ENCODE measurements at places on chromosomes 2 and 18. TPM values are rescaled to one million over a fixed set of nuclear protein-coding genes. Genes with fewer than 3 reads are reported as not detected.

The DNER gene
- 9.1 TPM for polyA plus RNA-seq

DNA sequence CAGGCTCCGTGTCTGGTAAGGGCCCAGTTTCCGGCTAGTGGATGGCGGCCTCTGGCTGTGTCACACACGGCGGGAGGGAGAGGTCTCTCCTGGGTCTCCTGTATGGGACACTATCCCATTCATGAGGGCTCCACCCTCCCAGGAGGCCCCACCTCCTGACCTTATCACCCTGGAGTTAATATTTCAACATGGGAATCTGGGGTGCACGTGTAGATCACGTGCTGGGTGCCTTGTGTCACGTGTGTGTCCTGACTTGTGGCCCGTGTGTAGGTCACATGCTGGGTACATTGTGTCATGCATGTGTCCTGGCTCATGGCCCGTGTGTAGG, 9.9 kb downstream of the NEU4 start:
- no peak for DNase-seq

The AGFG1 gene
- 52.6 TPM for polyA plus RNA-seq

The TMEM87B gene
- polyA plus RNA-seq: 22.5 TPM

DNA sequence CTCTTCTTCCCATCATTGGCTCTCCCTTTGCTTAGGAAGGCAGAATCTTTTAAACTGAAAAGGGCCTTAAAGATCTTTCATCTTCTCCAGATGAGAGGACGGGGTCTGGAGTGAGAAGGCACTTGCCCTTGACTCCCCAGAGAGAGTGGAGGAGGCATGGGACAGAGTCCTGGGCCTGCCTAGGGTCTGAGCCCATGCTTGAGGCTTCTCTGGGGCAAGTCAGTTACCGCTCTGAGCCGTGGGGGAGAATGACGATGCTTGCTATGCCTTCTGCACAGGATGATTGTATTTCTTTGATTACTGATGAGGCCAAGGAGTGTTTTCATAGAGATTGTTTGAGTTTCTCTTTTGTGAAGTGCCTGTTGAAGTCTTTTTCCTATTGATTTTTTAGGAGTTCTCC, 921 bp downstream of the PLB1 start:
- no peak for DNase-seq

The ALPG gene
- polyA plus RNA-seq: not detected

- DNase-seq: no peak
Measured at GRCh38 chr2:138182250-138182936, 218.1 kb downstream of the HNMT start.

DNA sequence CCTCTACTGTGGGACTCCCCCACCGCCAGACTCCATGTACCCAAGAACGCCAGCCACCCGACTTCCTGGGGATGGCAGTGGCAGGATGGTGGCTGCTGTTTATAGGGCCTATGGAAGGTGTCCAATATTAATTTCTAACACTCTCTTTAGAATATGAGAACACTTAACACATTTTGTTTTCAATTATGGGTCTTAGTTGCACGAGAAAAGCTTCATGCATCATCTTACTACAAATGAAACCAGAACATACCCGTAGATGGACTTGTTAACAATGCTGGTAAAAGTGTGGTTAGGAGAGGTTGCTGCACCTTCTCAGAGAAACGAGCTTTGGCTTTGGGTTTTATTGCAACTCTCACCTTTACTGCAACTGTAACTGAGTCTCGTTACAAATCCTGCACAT, 335.6 kb upstream of the ID2 start:
- DNase-seq: no peak

The EHD3 gene
- 25.7 TPM for polyA plus RNA-seq

DNA sequence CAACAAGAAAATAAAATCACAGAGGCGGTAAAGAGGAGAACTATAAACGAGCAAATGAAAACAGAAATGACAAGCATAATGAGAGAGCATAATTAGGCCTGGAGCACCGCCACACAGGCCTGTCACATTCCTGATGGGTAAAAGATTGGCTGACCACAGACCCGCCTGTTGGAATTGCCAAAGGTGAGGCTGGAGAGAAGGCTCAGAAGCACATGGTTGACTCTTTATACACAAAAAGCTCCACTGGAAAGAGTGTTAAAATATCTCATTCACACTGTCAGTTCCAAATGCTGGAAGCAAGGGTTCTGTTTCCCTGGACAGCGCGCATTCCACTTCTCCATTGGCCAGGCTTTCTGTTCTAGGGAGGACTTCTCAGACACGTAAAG, 5.9 kb upstream of the LGALSL start:
- no peak for DNase-seq

DNA sequence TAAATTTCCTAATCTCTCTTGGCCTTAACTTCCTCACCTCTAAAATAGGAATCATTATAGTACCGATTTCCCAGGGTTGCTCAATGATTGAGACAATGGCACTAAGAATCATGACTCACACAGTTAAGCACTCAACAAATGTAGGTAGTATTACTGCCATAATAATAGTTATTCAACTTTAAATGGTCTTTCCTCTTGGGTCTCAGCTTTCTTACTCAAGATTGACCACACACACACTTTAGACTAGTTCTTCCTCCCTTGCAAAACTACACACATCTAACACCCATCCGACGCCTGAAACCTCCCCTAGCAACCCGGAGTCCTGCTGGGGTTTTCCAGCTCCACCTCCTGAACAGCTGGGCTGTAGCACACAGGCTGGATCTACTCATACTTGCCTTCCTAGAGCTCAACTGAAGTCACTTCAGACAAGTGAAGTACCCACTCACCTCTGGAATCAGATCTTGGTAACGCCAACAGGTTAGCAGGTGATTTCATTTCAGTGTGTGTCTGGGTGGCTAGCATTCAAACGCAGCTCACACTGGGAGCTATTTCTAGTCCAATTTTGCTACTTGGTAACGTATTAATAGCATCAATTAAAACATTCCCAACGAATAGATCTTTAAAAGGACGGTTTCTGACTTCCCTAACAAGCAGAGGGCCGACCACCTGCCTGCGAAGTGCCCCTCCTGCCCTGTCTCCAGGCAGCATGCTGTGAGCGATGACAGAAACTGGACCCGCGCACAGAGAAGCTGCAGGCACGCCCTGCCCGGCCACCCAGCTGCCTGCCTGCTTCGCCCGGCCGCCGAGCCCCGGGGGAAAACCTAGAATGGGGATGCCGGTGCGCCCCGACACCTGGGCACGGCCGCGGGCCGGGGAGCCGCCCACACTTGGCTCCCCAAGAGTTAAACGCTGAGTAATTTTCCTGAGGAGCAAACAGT, 1.1 kb downstream of the UXS1 start:
- DNase-seq: peak; percentile 34

The CYRIA gene
- 3.7 TPM for polyA plus RNA-seq

DNA sequence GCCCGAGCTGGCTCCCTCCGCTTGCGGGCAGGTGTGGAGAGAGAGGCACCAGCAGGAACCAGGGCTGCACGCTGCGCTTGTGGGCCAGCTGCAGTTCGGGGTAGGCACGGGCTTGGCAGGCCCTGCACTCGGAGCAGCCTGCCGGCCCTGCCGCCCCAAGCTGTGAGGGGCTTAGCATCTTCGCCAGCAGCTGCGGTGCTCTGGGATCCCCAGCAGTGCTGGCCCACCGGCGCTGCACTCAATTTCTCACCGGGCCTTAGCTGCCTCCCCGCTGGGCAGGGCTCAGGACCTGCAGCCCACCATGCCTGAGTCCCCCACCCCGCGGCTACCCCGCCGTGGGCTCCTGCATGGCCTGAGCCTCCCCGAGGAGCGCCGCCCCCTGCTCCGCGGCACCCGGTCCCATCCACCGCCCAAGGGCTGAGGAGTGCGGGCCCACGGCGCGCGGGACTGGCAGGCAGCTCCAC, 434.4 kb upstream of the RGPD4 start:
- DNase-seq: no peak

DNA sequence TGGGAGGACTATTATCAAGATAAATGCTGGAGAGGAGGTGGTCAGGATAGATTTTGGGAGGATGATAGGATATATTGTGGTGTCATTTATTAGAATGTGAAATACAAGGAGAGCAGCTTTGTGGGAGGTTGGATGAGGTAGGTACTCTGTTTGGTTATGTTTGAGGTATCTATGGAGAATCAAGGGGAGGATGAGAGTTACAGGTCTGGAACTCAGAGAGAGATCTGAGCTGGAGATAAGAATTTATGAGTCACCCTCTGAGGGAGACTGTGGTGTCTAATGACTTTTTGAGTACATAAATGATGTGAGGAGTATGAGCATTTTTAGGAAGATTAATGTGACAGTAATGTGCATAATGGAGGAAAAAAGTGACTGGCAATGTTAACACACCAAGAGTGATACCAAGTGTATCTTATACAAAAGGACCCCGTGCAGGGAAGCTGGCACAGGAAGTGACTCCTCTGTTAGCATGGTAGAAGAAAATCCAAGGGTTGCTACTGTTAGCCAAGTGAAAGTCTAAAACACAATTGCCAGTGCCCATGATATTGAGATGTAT, 48.2 kb downstream of the CRIM1 start:
- DNase-seq: no peak

GRCh38 chr18:57885931-57886330, 82.8 kb upstream of the ATP8B1 start:
- no peak for DNase-seq

GRCh38 chr2:230358305-230358704, 31.3 kb downstream of the SP140L start:
- DNase-seq: no peak

The MARS2 gene
- polyA plus RNA-seq: 7.0 TPM

GRCh38 chr2:203412546-203413331, 84.5 kb downstream of the ABI2 start:
- no peak for DNase-seq

DNA sequence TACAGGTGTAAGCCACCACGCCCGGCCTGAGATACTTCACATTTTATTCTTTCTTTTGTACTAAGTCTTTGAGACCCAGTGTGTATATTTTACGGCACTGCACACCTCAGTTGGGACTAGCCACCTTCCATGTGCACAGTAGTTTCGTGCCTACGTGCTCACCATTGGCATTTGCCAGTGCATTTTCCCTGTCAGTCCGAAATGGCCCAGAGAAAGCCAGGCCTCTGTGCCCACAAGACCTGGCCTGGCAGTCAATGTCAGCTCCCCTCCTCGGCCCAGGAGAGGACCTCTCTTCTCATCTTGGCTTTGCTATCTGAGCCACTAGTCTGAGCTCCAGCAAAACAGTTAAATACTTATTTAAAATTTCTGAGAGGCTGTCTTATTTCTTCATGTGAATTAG, 147.8 kb upstream of the KLHL29 start:
- no peak for DNase-seq

The SCN1A gene
- polyA plus RNA-seq: 0.11 TPM

The KCNG2 gene
- polyA plus RNA-seq: 0.40 TPM

The GLI2 gene
- polyA plus RNA-seq: 12.3 TPM

The STPG4 gene
- polyA plus RNA-seq: 0.11 TPM

- DNase-seq: no peak
Measured at GRCh38 chr2:35461406-35461805, 894.2 kb upstream of the CRIM1 start.

The ASB18 gene
- polyA plus RNA-seq: not detected

- no peak for DNase-seq
Measured at GRCh38 chr18:75307530-75307929, 96.9 kb downstream of the TSHZ1 start.

DNA sequence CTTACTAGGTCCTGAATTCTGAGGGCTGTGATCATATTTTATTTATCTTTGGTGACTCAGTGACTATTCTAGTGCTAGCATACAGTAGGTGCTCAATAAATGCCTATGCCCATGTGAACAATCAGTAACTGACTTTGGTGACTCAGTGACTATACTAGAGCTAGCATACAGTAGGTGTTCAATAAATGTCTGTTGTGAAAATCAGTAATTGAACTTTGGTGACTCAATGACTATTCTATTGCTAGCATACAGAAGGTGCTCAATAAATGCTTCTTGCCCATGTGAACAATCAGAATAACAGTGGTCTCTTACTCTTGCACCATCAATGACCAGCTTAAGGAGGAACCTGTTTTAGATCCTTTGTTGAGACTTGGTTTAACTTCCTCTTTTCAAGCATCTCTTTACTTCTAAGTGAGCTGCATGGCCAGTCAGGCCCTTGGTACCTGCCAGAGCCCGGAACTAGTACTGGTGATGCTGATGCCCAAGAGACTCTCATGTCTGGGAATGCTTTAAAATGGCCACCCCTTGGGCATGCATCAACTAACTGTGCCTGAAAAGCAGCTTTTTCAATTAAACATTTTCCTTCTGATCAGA, 214.9 kb upstream of the SPRED2 start:
- no peak for DNase-seq

The DSC1 gene
- polyA plus RNA-seq: 2.9 TPM

The TBC1D8 gene
- 44.2 TPM for polyA plus RNA-seq

The TFPI gene
- polyA plus RNA-seq: 20.6 TPM

The INPP5D gene
- polyA plus RNA-seq: 6.4 TPM

DNA sequence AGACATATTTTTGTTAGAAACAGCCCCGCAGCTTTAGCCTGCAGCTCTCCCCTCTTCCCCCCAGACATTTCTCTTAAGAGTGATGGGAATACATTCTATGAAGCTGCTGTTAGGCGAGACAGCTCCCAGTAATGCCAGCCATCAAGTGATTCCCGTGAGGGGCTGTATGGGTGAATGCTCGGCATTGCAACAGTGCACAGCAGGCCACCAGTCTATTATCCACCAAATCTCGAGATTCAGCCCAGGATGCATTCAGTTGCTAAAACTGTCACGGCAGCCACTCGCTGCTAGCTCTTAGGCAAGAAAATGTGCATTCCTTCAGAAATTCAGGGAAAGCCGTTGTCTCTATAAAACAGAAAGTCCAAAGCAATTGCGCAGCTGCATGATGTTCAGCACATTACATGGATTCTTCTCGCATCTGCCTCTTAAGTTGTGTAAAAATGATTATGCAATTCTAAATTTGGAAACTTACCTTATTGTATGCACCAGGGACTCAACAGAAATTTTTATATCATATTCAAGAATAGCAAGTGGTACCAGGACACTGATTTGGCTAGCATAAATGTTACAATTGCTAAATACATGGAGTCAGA, 211.3 kb upstream of the ARL4C start:
- DNase-seq: no peak

All from left renal pelvis (tissue), 4 donors.